Sigmoid colon (tissue), 7 donors: ENCODE measurements at places on chromosomes 4 and X.
A peak's percentile ranks its signal among the peaks of the same experiment; 100 is the strongest.

- peak; percentile 72 for DNase-seq
Observed at GRCh38 chrX:13078739-13079444, 34.5 kb upstream of the FAM9C start.

DNA sequence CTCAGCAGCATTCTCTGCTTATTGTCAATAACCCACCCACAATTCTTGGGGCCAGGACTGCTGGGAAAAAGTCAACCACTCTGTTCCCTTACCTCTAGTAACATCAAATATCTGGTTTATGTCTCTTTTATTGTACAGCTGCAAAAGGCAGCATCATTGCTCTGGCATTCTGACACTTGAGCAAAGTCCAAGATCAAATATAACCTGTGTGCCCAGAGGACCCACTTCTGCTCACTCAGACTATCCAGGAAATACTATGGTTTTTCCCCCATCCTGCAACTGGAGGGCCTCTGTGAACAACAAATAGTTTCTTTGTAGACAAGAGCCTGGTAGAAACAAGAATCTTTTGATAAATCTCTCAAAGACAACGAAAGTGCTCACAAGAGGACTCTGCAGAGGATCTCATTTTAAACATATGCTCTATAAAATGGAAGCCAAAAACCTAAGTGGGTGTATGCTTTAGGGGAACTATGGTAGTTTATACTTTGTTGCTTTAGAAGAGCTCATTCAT is 154.7 kb downstream of the RAB28 start:
- no peak for DNase-seq

DNA sequence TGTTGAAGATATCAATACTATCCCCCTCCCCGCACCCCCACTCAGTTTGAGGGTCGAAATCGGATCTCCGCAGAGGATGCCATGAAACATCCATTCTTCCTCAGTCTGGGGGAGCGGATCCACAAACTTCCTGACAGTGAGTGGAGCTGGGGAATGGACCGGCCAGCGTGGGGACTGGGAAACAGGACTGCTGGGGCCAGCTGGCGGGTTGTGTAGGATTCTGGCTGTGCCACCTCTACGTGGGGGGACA is 5.5 kb upstream of the USP11 start:
- DNase-seq, result no peak

DNA sequence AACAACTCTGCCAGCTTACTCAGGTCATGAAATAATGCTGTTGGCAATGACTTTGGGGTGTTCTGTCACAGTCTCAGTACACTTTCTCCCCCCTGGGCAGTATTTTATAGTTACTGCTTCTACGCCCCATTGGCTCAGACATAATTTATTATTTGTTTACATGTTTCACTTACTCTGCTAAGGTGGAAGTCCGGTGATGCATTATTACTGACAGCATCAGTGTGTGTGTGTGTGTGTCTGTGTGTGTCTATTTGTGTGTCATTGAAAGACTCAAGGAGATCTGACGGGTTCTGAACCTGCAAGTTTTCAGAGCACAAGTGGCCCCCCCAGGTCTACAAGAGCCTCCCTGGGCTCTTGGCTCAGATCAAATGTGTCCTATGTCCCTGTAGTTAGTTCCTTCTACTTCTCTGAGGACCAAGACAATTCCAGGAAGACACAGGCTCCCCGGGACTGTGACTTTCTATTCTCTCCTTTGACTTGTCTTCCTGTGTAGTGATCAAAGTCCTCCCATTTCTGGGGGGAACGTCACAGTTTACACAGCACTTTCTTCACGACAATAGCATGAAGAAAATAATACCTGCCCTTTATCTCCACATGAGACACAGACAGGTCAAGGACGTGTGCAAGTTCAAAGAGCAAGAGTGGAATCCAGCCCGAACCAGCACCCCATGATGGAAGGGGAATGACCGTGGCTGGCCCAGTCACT is 283.7 kb upstream of the GATB start:
- DNase-seq, result no peak

DNA sequence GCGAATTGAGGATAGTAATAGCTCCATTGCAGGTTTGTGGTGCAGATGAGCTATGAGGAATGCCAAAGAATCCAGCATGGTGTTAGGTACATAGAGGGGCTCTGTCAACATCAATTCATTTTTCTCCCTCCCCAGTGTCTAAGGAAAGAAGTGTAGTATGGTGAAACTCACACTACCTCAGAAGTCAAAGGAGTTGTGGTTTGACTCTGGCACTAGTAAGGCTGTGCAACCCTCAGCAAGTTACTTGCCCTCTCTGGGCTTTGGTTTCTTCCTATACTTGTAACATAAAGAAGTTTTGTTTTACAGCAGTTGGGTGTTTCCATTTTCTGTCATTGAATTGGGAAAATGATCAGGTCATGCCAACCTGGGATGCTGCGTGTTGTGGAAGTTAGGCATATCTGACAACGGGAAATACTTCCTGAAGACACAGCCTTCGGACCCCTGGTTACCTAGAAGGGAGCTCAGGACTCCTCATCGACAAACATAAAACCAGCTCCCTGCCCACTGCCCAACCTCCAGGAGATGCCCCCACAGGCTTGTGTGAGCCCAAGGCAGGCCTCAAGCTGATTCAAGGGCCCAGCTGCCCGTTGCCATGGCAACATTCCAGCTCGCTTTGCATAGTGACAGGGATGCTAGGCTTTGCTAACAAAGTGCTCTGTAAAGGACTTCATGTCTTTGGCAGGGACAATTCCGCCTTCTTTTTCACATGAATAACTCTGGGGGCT is 71.4 kb downstream of the RTL5 start:
- no peak for DNase-seq
